ENCODE measurements at places on chromosomes 1 and 21.

GRCh38 chr1:119294722-119295121 is 73.9 kb upstream of the HAO2 start:
- no peak for DNase-seq

- peak; percentile 65 for DNase-seq
These were observed at the start of gene ITPKB for GRCh38 chr1:226738995-226739695. TSS of gene ITPKB (minus strand) at chr1:226739282. CDS start at chr1:226737458, 1,824 bp downstream.

DNA sequence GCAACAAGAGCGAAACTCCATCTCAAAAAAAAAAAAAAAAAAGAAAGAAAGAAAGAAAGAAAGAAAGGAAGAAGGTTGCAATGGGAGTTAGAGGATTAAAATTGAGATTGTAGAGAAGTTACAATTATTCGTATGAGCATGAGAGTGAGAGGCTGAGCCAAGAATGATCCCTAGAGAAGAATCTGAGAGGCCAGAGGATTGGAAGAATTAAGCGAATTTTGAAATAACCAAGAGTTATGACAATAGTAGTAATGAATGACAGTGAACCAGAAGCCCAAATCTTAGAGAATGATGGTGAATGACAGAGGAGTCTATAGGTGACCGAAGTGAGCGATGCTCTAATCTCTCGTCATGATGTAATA is 369 bp upstream of the ZYG11B start:
- DNase-seq, result no peak

DNA sequence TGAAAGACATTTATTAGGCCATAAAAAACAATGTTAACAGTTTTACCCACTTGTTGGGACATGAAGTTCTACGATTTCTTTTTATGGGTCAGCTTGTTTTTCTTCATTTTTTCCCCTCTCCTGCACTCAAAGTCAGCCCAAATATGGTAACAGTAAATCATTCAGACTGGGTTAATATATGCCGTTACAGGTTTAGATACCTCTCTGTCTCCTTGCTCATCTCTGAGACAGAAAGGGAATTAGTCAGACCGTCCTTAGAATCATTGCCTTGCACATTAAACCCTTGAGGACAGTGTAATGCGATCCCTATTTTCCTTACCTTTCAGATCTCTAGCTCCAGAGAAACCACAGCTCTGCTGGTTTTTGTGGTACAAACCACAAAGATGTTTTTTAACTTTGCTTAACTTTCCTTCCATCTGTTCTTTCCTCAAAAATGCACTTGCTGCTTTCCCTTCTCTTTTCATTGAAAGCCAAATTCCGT is 613.3 kb downstream of the PLPP3 start:
- DNase-seq, result no peak

- no peak for DNase-seq
These were observed 79.0 kb upstream of the SYT6 start for GRCh38 chr1:114232691-114233090.

GRCh38 chr1:194289569-194290266 is 1103.3 kb upstream of the B3GALT2 start:
- peak; percentile 59 for DNase-seq

DNA sequence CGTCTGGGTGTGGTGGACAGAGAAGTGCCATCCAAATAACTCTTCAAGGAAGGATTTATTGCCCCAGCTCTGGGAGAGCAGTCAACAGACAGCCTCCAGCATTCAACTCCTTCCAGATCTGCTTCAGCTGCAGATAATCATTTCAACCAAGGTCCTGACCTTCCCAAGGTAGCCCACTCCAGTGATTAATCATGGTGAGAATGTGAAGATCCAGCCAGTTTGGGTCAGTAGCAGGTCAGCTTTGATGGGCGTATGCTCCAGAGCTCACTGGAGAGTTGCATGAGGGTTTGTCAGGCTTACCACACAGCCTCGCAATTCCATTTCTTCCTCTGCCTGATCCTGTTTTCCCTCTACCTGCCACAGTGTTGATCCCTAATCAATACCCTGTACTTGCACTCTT is 214.5 kb upstream of the ZRANB2 start:
- DNase-seq, result no peak

GRCh38 chr1:117060441-117061317 is 553 bp downstream of the TTF2 start:
- DNase-seq, result no peak

DNA sequence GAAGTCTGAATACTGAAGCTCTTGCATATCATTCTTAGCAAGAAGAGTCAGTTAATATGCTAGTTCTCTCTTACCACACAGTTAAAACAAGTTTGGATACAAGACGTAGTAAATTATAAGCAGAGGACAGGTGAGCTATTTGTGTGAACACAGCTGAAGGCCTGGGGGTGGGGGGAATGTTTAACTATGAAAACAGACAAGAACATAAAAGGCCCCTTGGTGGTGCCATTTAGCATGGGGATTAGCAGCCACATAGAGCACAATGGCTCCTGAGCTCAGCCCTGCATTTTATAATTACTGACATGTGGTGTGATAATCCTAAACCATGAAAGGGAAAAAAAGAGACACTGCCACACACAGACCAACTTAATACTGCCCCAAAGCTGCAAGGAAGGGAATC is 94.8 kb downstream of the TGFBR3 start:
- DNase-seq, result no peak

DNA sequence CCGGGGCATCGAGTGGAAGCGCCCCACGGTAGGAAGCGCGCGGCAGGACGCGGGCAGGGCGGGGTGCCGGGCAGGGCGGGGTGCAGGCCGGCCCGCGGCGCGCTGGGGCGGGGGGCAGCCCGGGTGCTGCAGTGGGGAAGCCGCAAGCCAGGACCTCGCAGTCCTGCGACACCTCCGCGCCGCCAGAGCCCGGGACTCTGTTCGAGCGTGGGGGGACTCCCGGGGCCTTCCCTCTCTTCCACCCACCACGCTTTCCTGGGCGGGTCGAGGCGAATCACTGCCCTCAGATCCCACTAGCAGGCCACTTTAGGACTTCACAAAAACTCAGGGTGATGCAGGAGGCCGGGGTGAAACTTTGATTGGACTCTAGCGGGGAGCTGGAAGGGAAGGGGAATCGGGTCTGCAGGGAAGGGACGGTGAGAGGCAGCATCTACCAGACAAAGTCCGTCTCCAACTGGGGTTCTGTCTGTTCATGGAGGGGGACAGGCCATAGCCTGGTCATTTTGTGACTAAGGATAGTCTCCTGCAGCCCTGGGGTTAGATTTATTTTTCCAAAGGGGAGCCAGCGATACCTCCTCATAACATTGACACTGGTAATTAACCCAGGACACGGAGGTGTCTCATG is 623 bp downstream of the CAPN2 start:
- peak; percentile 73 for DNase-seq

DNA sequence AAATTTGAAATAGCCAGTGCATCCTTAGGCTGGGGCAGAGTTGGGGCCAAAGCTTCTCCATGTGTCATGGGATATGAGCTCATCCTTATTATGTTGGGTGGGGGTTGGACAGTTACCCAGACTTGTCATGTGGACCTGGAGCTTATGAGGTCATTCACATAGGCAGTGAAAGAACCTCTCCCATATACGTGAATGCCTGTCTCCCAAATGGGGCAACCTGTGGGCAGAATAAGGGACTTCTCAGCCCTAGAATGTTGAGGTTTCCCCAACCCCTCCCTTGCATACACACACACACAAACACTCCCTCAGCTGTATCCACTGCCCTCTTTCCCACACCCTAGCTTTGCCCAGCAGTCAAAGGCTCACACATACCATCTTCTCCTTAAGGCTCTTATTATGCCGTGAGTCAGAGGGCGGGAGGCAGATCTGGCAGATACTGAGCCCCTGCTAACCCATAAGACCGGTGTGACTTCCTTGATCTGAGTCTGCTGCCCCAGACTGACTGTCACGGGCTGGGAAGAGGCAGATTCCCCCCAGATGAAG is 2.3 kb upstream of the IVL start:
- peak; percentile 23 for DNase-seq

GRCh38 chr1:18719786-18720451 is 89.3 kb downstream of the PAX7 start:
- DNase-seq, result no peak

DNA sequence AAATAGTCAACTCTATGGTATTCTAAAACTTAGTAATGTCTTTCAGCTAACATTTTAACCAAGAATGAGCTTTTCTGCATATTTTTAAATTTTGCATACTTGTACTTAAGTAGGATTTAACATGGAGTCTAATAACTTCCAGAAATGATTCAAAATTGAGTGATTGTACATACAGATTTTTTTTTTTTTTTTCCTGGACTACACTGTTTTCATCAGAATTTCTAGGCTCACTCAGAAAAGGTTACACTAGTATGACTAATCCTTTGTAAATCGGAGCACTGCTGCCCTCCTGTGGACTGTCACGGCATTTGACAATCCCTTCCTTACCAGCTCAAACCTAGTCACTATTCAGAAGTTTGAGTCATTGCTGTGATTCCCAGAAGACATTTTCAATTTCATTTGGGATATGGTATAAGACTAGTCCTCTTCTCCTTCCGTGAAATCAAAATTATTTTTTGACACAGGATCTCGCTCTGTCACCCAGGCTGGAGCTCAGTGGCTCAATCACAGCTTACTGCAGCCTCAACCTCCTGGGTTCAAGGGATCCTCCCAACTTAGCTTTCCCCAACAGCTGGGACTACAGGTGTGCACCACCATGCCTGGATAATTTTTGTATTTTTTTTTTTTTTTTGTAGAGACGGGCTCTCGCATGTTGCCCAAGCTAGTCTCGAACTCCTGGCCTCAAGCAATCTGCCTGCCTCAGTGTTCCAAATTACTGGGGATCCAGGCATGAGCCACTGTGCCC is 45.5 kb downstream of the CD46 start:
- peak; percentile 61 for DNase-seq

DNA sequence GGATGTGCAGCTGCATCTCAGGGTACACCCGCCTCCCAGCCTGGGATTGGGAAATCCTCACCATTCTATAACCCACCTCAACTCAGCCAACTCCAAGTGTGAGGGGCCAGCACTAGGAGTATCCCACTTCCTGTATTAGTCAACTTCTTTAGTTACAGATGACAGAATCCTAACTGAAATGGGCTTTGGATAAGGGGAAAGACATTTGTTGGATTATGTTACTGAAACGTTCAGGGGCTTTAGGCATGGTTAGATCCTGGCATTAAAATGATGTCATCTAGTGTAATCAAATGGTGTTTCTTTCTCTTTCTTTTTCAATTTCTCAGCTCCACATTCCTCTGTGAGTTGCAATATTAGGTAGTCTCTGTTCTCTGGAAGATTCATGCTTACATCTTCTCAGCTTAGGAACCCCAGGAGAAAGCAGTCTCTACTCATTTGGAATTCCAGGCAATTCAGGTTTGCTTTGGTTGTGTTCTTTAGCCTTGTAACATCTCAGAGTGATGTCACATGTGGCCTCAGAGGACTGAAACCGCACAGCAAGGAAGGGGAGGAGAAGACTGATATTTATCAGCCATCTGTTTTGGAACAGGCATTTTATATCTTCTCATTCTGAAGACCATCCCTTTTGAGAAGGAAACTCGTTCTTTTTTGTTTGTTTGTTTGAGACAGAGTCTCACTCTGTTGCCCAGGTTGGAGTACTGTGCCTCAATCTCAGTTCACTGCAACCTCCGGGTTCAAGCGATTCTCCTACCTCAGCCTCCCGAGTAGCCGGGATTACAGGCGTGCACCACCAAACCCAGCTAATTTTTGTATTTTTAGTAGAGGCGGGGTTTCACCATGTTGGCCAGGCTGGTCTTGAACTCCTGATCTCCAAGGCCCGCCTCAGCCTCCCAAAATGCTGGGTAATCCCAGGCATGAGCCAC is 18.9 kb upstream of the TMEM54 start:
- no peak for DNase-seq

- DNase-seq, result no peak
These were observed 186.0 kb downstream of the APP start for GRCh38 chr21:25984538-25984937.

DNA sequence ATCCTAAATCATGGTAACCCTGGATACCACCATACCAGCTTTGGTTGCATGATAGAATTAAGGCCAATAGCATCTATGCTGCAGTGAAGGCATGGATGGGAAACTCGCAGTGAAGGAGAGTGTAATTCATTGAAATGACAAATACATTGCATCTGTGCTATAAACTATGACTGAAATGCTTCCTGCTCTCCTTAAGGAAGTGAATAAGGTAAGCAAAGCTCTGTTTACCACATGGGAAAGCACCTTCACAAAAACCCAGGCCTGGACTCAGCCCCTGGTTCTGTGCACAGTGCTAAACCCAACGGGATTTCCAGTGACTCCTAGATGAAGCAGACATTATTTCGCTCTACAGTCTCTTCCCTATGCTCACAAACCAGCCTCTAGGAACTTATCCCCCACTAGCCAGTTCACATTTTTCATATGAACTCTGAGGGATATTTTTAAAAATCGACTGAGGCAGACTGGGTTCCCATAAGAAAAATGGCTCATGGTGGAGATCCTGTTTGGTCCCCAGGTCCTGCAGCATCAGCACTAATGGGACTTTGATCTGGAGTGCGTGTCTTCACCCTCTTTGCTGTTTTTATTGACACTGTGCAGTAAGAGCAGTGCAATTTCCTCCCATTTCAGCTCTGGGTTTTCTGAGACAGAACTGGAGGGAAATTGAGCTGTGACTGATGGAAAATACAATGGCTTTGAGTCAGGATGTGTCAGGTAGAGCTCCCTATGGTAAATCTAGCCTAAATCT is 362.7 kb downstream of the SIPA1L2 start:
- no peak for DNase-seq

GRCh38 chr1:239997515-239998311 is 94.0 kb upstream of the FMN2 start:
- DNase-seq, result no peak
